ENCODE measurements at places on chromosomes 13 and 19.

DNA sequence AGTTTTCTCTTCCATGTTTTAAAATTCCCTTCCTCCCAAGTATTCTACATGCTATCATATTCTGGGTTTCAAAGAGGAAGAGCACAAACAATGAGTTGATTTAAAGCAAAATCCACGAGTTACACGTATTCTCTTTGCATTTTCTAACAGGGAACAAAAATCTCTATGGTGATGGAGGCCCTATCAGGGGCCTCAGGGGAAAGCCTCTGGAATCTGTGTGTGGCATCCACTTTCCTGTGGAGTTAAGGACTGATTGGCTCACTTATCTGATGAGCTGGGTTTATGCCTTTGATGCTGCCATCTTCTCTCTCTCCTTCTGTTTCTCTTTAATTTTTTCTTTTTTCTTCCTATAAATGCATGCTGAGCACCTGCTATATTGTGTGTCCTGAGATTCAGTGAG, 14.8 kb downstream of the OLFM4 start:
- no peak for DNase-seq

- DNase-seq, result no peak
These were observed 4.8 kb downstream of the KMT5C start for GRCh38 chr19:55344444-55344843.

DNA sequence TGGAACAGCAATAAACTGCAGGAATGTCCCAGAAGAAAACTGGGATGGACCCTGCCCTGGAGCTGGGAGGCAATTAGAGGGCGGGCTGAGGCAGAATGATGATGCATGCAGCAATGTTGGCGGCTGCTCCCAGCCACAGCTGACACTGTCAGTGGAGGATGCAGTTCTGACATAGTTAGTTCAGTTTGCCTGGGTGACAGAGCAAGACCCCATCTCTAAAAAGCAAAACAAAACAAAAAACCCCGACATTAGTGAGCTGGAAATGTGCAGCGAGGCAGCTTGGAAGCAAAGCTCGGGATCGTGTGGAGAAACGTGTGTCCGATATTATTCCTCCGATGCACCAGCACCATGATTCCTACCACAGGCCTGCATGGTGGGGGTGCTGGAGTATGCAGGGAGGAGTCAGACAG, 110.1 kb upstream of the UQCRFS1 start:
- DNase-seq, result no peak

- no peak for DNase-seq
These were observed 7.4 kb upstream of the ZDHHC20 start for GRCh38 chr13:21466527-21466926.

- no peak for DNase-seq
These were observed 801 bp downstream of the QTRT1 start for GRCh38 chr19:10701955-10702525.

GRCh38 chr13:33040090-33040489, 23.9 kb downstream of the KL start:
- DNase-seq, result no peak

DNA sequence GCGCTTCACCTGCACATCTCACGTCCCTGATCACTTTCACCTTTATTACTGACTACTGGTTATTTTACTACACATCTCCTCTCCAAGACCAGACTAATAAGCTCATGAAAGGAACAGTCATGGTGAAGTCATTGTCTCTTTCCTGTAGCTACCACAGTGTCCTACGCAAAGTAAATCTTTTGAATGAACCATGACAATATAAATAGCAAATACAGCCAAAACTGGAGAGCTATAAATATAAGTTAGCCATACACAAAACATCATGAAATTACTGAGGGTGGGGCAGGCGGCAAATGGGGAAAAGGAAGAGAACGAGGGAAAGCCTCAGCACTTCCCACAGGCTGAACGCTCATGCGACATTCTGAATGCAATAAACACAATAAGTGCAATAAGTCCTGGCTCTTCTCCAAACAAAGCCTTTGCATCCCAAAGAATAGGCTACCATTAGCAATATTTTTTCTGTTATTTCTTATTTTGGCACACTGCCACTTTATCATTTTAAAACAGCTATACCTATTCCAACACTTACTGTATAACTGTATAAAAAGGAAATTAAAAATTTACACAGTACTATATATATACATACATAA, 62.5 kb downstream of the TUBGCP3 start:
- no peak for DNase-seq

DNA sequence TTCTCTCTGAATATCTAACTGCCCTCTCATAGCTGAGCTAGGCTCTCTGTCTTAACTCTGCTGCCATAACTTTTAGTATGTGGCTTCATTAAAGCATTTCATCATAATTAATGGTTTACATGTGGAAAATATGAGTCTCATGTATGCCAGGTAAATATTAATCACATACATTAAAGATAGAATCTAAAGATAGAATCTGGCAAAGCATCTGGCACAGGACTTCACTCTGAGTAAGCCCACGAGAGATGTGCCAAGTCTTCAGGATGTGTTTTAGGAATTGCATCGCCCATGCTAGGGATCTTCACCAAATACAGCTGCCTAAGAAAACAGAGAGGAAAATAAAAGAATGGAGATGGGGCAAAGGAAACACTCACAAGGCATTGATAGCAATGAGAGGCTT, 285.8 kb downstream of the DIAPH3 start:
- DNase-seq, result no peak

- DNase-seq, result no peak
These were observed 186.7 kb downstream of the STK24 start for GRCh38 chr13:98390086-98390715.

GRCh38 chr13:112722433-112723263, 32.8 kb downstream of the ATP11A start:
- peak; percentile 68 for DNase-seq

DNA sequence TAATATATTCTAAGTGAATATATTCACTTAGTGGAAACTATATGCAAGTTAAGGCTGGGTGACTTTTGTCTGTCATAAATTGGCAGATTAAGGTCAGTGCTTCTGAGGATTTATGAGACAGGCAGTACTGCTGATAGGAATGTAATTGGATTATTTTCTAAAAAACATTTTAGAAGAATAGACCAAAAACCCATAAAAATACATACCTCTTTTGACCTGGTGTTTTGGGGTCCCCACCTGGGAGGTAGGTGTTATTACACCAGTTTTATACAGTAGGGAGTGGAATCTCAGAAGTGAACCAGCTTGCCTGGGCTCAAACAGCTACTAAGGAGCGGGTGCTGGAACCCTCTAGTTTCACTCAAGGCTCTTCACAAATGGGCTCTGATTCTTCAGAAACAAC, 25.3 kb downstream of the COG3 start:
- no peak for DNase-seq

DNA sequence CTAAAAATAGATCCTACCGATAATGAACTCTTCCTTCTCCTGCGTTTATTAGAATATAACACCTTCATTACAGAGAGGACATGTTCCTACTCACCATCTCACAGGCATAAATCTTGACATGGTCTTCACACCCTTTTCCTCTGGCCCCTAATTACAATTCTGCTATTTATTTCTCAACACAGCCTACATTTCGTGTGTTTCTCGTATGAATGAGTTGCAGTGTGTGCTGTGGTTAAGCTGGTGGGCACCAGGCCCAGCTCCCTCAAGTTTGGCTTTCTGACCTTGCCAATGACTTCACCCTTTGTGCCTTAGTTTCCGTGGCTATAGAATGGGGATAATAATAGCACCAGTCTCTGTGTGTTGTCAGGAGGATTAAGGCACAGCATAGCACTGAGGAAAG, 12.3 kb upstream of the KATNAL1 start:
- no peak for DNase-seq

DNA sequence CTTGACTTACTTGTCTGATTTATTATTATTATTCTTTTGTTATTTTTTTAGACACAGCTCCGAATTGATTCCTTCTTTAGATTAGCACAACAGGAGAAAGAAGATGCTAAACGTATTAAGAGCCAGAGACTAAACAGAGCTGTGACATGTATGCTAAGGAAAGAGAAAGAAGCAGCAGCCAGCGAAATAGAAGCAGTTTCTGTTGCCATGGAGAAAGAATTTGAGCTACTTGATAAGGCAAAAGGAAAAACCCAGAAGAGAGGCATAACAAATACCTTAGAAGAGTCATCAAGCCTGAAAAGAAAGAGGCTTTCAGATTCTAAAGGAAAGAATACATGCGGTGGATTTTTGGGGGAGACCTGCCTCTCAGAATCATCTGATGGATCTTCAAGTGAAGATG, 29.4 kb downstream of the ERCC5 start:
- DNase-seq, result no peak

DNA sequence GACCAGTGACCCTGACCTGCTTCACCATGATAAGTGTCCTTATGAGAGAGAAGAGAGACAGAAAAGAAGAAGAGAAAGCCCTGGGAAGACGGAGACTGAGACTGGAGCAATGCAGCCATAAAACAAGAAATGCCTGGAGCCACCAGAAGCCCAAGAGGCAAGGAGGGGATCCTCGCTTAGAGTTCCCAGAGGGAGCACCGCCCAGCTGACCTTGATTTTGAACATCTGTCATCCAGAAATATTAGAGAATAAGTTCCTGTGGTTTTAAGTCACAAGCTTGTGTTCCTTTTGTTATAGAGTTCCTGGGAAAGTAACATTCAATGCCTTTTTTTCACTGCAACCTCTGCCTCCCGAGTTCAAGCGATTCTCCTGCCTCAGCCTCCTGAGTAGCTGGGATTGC, 20.2 kb downstream of the CERS1 start:
- DNase-seq, result no peak

- no peak for DNase-seq
These were observed 279.2 kb upstream of the PRR20A start for GRCh38 chr13:56861476-56861875.

- DNase-seq, result no peak
These were observed 894.3 kb upstream of the PCDH20 start for GRCh38 chr13:62309904-62310303.

- DNase-seq, result no peak
These were observed 240.4 kb upstream of the CSNK1A1L start for GRCh38 chr13:37345869-37346268.

DNA sequence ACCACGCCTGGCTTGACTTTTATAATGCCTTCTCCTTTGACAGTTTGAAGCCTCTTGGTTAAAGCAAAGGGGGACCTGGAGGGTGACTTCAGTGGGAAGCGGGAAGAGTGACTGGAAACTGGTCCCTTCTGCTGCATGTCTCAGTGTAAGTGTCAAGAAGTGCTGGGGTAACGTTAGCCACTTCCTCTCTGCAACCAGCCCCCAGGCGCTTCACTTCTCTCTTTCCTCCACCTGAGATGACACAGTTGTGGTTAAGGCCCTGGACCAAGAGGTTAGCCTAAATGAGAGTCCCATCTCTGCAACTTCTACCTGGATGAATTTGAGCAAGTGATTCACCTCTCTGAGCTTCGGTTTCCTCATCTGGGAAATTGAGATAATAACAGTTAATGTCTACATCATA, 16.3 kb downstream of the LEUTX start:
- no peak for DNase-seq

GRCh38 chr13:25213715-25214114, 41.6 kb upstream of the AMER2 start:
- peak; percentile 30 for DNase-seq

DNA sequence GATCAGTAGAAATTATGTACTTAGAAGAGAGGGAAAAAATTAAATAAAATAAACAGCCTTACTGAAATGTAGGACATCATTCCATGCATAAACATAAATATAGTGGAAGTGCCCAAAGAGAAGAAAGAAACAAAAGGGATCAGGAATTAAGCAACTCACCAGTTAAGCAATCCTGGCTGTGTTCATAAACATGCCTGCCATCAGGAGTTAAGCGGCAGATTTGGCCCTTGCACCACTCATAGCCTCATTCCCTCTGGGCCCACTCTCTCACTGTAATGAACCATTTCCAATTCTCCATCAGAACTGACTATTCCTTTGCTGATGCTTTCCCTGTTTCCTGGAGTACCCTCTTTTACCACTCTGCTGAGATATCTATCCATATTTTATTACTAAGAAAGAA, 281.4 kb downstream of the LHFPL6 start:
- DNase-seq, result no peak

DNA sequence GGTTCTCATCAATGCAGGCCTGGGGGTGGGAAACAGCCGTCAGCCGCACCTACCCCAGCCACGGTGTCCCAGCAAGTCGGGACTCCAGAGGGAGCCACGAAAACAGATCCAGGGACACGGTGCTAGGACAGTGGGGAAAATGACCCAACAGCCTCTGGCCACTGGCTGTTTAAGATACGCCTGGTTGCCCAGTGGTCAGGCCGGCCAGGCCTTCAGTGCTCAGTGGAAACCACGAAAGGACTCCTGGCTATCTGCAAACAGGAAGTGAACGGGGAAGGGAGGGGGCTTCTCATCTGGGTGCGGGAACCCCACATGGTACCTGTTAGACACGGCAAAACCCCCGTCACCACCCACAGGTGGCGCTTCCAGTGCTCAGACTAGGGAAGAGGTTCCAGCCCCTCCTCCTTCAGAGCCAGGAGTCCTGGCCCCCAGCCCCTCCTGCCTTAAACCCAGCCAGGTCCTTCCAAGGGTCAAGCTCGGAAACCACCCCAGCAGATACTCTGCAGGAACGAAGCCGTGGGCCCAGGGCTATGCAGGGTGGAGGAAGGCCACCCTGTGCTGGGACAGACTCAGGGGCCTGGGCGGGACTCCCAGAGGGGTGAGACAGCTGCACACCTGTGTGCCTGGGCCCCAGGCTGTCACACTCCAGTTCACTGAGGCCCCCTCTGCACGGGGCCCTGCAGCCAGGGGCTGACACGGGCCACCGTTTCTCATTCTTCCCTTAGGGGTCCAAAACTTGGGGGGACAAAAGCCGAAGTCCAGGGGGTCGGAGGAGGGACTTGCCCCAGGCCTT, 4.5 kb downstream of the PPP1R12C start:
- DNase-seq, result no peak

GRCh38 chr13:41691274-41691673, 233.9 kb downstream of the RGCC start:
- DNase-seq, result no peak

DNA sequence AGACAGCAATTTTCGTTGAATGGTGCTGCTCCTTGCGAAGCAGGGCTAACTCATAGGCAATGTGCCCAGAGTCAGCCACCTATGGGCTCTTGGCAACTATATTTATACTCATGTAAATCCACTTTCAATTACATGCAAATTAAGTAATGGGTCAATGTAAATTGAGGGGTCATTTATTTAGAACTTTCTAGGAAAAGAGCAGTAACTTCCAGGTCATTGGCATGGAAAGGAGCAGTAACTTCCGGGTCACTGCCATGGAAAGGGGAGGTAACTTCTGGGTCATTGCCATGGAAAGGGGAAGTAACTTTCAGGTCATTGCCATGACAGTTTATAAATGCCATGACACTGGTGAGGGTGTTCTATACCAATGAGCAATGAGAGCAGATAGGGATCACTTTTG, 11.6 kb downstream of the KLK4 start:
- no peak for DNase-seq

DNA sequence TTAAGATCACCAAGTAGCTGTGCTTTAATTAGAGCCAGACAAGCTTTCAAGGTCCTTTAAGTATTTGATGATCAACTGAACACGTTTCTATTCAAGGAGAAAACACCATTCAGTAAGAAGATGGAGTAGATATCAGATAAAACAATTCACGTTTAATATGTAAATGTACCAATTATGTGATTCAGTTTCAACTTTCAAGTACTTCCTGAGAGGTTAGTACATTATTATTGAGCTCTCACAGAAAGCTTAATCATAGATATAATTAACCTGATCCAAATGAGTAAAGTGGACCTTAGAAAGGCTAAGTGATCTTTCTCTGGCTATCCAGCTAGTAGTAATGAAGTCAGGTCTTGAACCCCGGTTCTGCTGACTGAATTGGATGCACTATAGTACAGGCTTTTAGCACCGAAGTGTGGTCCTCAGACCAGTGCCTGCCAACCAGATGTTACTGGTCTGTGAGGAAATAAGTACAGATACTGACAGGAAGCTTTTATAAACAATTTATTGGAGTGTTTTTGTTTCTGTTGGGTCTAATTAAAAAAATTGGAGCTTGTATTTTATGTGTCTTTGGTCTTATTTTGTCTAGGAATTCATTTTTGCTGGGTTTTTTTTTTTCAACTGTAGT, 10.2 kb downstream of the CLN5 start:
- DNase-seq, result no peak

Measured in RCC 7860 (cell line).